ENCODE measurements at places on chromosomes 5 and 9.
A peak's percentile ranks its signal among the peaks of the same experiment; 100 is the strongest.

- no peak for DNase-seq
These were observed 64.1 kb downstream of the ROR2 start for GRCh38 chr9:91885746-91886413.

DNA sequence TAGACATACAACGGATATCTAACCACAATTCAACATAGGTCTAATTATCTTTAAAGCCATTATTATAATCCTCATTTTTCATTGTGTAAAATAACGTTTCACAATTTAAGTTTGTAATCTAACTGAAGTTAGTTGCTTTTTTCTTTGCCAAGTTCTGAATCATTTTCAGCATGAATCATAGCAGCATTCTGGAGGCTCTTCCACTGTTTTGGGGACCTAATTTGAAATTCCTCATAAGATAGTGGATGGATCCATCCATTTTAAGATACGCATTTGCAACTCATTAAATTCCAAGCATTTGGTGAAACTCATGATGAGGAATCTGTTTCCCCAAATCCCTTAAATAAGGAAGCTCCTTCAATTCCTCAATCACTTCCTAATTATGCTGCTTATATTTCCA, 447.1 kb upstream of the CDH10 start:
- DNase-seq = no peak

DNA sequence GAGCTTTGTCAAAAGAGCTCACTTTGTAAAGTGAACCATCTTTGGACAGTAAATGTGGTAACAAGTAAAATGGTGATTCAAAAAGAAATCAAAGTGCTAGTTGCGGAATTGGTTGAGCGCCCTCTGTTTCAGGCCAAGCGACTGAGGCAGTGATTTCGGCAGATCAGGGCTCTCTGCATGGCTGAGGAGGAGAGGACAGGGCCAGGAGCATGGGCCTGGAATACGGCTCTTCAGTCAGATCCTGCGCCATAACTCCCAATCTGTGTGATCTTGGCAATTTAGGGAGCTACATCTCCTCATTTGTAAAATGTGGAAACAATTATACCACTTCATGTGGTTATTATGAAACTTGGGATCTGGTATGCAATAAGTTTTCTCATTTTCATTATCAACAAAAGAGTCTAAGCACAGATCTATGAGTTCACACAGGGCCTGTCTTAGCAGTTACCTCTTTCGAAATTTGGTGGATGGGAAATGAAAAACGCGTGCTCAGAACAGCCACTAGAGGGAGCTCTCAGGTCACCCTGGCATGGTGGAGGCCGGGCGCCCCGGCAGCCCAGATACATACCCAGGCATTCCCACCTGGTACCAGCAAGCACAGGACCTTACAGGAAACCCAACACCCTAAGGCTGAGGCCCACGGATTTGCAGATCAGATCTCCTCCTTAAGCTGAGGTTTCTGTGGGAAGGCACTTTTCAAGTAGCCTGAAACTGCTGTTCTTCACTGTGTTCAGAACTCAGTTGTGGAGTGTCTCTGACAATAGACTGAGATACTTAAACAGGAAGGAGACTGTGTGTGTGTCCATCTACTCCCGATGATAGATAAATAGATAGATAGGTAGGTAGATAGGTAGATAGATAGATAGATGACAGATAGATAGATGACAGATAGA, 303.7 kb downstream of the RAB3C start:
- no peak for DNase-seq

- DNase-seq = no peak
These were observed 6.6 kb upstream of the PRXL2C start for GRCh38 chr9:96661711-96662110.

DNA sequence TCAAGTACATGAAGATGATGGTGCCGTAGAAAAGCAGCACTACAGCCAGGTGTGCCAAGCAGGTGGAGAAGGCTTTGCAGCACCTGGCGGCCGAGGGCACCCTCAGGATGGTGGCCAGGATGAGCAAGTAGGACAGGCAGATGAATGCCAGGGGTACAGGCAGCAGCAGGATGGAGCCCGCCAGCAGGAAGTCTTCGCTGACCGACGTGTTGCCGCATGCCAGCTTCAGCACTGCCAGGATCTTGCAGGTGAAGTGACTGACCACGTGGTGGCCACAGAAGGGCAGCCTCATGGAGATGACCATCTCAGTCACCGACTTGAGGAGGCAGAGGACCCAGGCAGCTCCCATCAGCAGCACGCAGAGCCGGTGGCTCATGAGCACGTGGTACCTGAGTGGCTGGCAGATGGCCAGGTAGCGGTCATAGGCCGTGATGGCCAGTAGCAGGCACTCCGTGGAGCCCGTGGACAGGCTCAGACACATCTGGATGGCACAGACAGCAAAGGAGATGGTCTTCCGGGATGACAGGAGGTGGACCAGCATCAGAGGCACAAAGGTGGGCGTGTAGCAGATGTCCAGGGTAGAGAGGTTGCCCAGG, 482 bp downstream of the OR13J1 start:
- no peak for DNase-seq

DNA sequence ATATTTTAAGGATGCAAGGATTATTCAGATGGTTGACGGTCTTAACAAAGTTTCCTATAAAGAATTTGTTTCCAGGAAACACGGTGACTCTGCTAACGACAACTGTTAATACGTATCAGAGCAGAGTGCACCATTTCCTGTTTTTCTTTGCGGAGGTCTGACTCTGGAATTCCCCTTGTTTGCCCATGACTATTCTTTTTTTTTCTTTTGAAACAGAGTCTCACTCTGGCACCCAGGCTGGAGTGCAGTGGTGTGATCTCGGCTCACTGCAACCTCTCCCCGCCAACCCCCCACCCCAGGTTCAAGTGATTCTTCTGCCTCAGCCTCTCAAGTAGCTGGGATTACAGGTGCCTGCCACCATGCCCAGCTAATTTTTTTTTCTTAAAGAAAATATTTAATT, 115.9 kb downstream of the CDC42SE2 start:
- no peak for DNase-seq

- no peak for DNase-seq
These were observed at the start of gene C1QTNF3 for GRCh38 chr5:34043099-34043876. TSS of gene C1QTNF3 (minus strand) at chr5:34043213. CDS start at chr5:34043125, 88 bp downstream.

DNA sequence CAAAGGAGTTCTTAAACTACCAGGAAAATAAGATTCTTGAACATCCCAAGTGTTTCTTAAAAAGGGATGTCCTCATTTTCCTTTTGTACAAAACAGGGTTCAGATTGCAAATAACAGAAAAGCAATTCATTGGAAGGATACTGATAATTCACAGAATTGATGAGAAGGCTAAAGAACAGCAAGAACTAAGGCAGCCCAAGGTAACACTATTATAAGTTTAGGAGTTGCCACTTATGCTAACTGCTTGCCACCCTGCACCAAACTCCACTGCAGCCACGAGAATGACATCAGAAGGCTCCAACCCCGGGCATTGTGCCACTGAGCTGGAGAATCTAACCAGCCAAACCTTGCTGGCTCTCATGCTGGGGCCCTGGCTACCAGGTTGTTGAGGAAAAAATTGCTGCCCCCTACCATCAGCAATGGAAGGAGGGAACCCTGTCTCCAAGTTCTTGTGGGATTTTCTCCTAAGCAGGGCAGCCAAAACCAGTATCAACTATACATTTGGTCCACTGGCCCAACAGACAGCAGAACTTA, 123.4 kb downstream of the ARL15 start:
- no peak for DNase-seq

- DNase-seq = no peak
These were observed 154.2 kb upstream of the WWC1 start for GRCh38 chr5:168137265-168137664.

DNA sequence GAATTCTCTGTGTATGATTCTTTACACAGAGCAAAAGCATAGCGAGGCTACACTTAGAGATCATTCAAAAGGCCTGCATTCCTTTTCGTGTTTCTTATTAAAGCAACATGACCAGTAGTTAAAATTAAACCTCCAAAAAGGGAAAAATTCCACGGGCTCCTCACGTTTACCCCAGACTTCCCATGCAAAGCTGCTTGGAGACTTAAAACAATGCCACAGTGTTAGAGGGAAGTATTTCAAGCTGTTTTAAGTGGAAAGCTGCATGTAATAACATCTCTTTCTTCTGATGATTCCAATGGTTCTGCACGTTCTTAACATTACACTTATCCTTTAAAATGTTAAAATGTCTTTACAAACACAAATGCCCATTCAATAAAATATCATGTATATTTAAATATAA, 405.2 kb downstream of the SEMA5A start:
- no peak for DNase-seq

DNA sequence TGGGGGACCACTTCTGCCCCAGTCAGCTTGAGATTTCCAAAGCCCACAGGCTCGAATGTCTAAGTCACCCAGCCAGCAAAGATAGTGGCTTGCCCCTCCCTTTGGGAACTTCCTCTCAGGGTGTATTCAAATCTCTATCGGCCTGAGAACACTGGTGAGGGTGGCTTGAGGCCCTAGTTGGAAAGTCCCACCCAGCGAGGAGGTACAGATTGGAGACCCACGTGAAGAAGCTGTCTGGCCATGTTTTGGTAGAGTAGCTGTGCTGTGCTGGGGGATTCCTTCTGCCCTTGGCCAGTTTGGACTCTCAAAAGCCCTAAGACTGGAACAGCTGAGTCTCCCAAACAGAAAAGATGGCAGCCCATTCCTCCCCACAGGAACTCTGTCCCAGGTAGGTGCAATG, 172.7 kb upstream of the RIOK2 start:
- no peak for DNase-seq

GRCh38 chr5:124274949-124275348, 471.5 kb downstream of the ZNF608 start:
- DNase-seq = no peak

- no peak for DNase-seq
These were observed 75.6 kb downstream of the C7 start for GRCh38 chr5:40984884-40985283.

DNA sequence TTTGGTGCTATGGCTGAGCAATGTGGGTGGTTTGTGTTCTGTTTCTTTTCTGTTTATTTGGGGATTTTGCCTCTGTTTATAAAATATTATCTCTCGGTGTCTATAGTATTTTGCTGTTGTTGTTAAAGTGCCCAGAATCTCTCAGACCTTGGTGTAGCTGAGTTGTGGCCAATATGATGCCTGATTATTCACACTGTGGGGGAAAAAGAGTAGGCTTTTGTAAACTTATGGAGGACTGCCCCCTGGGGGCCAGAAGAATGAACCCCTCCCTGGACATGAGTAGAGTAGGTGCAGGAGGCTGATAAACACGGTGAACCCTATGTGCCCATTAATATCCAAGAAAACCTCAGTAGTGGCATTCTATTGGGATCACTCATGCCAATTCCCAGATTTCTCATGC, 49.0 kb upstream of the DPYSL3 start:
- no peak for DNase-seq

DNA sequence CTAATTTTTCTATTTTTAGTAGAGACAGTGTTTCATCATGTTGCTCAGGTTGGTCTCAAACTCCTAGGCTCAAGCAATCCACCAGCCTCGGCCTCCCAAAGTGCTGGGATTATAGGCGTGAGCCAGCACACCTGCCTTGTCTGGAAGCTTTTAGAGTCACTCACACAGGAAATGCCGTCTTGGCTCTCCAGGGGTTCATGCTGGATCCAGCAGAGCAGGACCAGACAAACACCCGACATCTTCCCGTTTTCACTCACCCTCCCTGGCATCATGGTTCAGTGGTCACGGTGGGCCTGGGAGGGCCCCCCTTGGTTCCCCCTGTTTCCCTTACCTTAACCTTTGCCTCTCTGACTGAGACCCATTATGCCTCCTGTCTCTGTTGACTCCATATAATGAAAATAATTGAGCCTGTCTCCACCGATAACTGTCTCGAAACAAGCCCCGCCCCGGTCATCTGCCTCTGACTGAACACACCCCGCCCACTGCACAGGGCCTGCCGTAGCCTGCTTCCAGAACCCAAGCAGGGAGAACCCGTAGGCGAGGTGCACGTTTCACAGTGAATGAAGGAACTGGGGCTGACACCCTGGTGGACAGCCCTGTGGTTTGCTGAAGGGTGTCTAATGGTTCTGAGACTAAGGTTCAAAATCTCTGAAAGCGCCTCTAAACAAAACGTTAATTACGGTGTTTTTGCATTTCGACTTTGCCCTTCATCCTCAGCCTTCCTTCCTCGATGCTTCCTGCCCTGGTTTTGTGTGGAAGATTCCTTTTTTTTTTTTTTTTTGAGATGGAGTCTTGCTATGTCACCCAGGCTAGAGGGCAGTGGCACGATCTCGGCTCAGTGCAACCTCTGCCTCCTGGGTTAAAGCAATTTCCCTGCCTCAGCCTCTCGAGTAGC, 39.7 kb upstream of the SPRY4 start:
- DNase-seq = peak; percentile 1

GRCh38 chr5:157004893-157005551, 42.0 kb upstream of the TIMD4 start:
- DNase-seq = no peak

GRCh38 chr9:112921549-112921948, 30.9 kb upstream of the SLC46A2 start:
- no peak for DNase-seq

- no peak for DNase-seq
These were observed 141.5 kb upstream of the FSTL4 start for GRCh38 chr5:133753856-133754255.

DNA sequence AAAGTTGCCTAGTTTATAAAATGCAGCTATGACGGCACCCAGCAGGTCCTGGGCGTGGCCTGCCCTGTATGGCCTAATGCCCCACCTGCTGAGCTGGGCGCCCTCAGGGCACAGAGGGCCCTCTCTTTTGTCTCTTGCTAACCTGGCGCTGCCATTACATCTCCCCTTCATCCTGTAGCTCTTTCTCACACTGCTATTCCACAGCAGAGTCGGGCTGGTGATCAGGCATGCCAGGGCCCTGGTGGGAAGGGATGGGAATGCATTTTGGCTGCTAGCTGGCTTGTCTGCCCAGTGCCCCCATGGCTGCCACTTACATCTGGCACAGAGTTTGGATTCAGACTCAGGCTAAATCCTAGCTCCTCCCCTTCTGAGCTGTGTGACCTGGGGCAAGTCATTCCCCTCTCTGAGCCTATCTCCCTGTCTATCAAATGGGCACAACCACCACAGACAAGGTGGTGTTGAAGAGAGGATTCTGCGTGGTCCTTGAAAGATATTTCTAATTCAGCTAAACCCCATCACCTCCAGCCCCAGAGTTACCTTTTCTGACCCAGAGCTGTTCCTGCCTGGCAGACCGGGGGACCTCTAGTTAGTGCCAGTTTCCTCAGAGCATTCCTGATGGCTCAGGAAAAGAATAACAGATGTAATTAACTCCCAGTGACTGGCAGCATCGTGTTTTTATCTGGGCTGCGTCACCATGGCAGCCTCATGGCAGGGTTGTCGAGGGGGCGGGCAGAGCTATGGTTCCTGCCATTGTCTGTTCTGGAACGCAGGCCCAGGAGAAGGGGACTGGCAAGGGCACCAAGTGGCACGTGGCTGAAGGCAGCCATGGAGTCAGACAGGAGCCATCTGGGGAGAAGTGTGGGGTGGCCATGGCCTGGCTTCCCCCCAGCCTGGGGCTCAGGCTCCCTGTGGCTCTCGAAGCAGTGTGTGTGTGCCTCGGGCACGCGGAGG, 6.3 kb downstream of the PRR7 start:
- no peak for DNase-seq

DNA sequence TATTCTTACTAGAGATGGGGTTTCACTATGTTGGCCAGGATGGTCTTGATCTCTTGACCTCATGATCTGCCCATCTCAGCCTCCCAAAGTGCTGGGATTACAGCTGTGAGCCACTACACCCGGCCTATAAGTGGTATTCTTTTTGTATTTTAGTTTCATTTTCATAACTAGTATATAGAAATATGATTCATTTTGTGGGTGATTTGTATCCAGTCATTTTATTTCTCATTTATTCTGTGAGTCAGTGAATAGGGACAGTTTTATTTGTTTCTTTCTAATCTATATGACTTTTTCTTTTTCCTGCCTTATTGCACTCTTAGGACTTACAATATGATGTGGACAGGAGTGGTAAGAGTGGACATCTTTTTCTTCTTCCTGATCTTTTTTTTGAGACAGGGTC, 112.9 kb downstream of the AOPEP start:
- no peak for DNase-seq
